ENCODE measurements at places on chromosomes 16 and 17.

DNA sequence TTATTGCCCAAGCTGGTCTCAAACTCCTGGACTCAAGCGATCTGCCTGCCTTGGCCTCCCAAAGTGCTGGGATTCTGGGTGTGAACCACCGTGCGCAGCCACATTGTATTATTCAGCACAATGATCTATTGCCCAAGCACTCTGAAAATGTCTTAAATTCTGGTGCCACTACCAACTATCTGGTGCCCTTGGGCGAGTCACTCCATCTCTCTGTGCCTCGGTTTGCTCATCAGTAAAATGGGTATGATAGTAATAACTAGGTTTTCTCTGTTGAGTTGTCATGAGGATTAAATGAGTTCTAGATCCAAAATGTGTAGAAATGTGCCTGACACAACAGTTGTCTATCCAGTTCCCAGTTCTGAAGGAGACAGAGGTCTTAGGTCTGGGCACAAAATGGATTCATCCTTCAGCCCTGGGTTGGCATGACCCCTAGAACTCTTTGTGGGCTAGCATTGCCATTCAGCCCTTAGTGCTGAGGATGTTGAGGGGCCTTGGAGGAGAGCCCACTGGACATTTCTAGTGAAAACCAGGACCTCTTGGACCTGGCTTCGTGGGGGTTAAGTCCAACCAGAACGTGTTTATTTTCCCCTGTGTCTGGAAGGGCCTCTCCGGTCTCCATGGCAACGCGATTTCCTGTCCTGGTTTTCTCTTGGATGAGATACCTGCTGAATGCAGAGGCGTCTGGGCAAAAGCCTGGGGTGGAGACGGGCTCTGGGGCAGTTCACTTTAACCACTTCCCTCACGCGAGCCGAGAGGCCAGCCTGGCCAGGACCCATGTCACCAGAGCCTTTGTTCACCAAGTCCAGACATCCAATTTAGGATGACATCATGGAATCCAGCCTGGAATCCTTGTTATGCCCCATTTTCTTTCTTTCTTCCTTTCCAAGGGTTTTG is 43.7 kb upstream of the TNRC6A start:
- peak; percentile 73 for DNase-seq

GRCh38 chr17:72305472-72305871 is 184.7 kb downstream of the SOX9 start:
- no peak for DNase-seq

- DNase-seq, result peak; percentile 43
Measured at GRCh38 chr17:15654886-15655561, 29.1 kb downstream of the TRIM16 start.

DNA sequence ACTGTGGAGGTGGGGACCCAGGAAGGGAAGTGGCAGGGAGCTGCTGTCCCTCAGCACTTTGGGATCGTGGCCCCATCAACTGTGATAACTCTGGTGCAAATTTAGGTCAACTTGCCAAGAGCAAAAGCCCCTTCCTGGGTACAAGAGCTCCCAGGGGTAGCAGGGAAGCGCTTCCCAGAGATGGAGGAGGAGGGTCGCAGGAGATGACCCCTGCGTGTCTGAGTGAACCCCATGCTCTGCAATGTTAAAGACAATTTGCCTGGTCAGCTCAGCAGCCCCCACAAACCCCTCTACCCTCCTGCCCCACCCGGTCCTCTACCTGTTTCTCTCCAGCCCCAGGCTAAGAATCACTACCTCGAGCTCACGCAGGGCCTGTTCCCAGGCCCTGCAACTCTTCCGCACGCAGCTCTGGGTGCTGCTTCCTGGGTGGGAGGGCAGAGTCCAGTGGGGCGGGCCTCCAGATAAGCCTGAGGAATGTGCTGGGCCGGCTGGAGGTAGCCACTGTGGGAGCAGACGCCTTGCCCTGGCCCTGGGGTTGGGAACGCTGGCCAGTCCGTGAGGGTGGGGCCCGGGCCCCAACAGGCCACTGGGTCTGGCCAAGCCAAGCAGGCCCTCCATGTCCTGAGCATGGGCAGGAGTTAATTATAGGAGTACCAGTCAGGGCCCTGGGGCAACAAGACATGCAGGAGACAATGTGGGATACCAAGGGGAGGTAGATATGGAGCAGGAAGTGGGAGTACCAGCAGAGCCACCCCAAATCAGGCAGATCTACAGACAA is 6.1 kb downstream of the DOK4 start:
- peak; percentile 79 for DNase-seq
